ENCODE measurements at places on chromosomes 12 and 14.

- no peak for DNase-seq
Observed at GRCh38 chr12:8867786-8868185, 45.4 kb downstream of the A2ML1 start.

DNA sequence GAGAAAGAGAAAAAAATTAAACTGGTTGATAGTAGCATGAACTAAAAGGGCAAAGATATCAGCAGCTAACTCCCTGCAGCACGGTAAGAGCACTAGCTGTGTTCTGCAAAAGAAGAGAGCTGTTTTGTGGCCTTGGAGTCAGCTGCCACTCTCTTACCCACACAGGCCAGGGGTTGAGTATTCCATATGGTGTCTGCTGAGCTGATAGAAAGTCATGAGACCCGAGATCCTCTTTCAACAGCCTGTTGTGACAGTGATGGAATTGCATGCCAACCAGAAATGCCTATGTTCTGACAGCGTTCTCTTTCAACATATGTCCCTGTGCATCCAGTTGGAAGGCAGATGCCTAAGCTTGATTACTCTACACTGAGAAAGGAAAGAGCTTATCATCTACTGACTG lies 39.9 kb downstream of the TMTC1 start:
- DNase-seq: no peak

GRCh38 chr12:111411185-111411764 lies 5.6 kb downstream of the SH2B3 start:
- DNase-seq: no peak

- no peak for DNase-seq
Observed at GRCh38 chr12:42166501-42166900, 21.8 kb upstream of the GXYLT1 start.

DNA sequence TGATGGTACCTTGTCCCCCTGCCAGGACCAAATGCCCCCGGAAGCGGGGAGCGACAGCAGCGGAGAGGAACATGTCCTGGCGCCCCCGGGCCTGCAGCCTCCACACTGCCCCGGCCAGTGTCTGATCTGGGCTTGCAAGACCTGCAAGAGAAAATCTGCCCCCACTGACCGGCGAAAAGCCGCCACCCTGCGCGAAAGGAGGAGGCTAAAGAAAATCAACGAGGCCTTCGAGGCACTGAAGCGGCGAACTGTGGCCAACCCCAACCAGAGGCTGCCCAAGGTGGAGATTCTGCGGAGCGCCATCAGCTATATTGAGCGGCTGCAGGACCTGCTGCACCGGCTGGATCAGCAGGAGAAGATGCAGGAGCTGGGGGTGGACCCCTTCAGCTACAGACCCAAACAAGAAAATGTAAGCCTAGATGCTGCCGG lies 410 bp downstream of the MYF6 start:
- no peak for DNase-seq

- DNase-seq: no peak
Observed at GRCh38 chr14:84036840-84037239, 1493.1 kb upstream of the FLRT2 start.

DNA sequence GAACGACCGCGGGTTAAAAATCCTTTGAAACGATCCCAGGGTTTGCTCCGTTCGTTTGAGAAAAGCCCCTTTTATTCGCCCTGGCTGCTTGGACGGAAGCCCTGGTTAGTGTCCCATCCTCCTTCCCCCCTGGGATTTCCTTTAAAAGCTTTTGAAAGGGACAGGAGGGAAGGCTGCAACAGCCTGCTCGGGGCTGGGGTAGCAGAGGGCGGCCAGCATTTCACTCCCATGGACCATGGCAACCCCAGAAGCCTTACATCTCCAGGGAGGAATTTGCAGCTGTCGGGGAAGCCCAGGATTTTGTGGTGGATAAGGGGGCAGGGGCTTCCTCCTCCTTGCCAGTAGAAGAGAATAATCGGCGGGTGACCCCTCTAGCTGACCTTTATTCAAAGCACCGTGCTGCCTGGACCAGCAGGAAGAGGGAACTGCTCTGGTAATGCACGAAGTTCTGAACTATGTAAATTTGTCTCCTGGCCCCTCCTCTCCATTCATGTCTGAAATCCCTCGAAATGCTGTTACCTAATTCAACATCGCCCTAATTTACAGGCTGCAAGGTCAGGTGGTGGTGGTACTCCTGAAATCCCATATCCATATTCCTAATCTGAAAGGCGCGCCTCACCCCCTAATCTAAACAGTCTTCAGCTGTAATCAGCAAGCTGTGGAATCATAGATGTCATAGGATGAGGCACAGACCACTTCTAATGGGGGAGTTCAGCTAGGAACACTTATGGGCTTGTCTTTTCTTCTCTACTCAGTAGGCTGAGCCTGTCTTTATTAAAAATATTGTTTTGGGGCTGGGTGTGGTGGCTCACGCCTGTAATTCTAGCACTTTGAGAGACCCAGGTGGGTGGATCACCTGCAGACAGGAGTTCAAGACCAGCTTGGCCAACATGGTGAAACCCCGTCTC lies 1.0 kb upstream of the CLIP1 start:
- no peak for DNase-seq
